Coronary artery (tissue), 2 donors: ENCODE measurements at places on chromosomes 11 and 22.
A peak's percentile ranks its signal among the peaks of the same experiment; 100 is the strongest.

GRCh38 chr11:119589001-119589400 is 140.0 kb downstream of the NECTIN1 start:
- DNase-seq = no peak

DNA sequence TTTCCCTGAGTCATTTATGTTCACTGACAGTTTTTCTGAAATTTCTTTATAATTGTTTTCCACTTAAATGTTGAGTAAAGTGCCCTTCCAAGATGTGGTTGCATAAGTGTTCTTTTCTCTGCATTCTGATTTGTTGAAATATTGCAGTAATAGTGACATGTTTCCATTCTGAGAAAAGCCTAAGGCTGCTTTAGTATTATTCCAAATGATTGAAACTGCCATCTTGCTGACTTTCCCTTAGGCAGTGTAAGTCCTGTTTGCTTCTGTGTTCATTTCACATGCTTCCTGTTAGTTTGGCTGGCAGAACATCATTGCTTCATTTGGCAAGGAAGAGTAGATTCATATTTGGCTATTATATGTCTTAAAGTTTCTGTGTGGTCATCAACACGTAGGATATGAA is 146.5 kb downstream of the ELP4 start:
- no peak for DNase-seq

- DNase-seq = no peak
Observed at GRCh38 chr22:44341431-44342346, 28.9 kb upstream of the SHISAL1 start.

- DNase-seq = no peak
Observed at GRCh38 chr11:65363770-65364169, 9.2 kb downstream of the TIGD3 start.

GRCh38 chr22:49166211-49166610 is 661.5 kb downstream of the BRD1 start:
- no peak for DNase-seq

- DNase-seq = no peak
Observed at GRCh38 chr11:17490232-17490631, 13.6 kb upstream of the ABCC8 start.

GRCh38 chr11:35049859-35050531 is 89.0 kb upstream of the CD44 start:
- DNase-seq = no peak

GRCh38 chr11:120057595-120058581 is 80.0 kb downstream of the TRIM29 start:
- DNase-seq = peak; percentile 60

DNA sequence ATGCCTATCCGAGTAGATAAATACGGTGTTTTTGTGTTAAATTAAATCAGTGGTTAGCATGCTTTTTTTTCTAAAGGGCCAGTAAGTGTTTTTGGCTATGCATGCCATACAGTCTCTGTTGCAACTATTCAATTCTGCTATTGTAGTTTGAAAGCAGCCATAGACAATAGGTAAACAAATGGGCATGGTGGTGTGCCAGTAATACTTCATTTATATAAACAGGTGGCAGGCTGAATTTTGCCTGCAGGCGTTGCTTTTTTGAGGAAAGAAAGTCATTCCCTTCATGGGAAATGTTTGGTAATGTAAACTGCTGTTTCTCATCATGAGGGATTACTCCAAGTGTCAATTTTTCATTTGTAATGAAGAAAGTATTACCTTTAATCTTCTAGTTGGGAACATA is 106.5 kb downstream of the TMEM135 start:
- DNase-seq = no peak

GRCh38 chr11:78203184-78203583 is 14.5 kb downstream of the USP35 start:
- no peak for DNase-seq

DNA sequence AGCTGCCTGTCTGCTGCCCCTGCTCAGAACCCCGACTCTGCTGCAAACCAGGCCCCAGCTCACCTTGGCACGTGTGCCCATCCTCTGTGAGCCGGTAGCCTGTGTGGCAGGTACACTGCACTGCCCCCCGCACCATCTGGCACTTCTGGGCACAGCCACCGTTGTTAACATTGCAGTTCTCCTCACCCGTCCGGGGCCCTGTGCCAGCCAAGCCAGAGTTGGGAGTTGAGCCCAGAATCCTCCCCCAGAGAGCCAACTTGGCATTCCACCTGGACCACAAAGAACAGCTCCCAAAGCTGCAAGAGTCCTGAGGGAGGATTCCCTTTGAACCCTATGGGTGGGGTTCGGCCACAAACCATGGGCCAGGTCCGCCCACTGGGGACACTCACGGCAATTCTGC is 22.5 kb downstream of the LRP4 start:
- no peak for DNase-seq

GRCh38 chr11:44333271-44334218 is 23.6 kb upstream of the ALX4 start:
- no peak for DNase-seq

GRCh38 chr22:46604306-46604690 is 15.9 kb upstream of the GRAMD4 start:
- no peak for DNase-seq

- no peak for DNase-seq
Observed at GRCh38 chr11:134074346-134074745, 5.5 kb downstream of the JAM3 start.

DNA sequence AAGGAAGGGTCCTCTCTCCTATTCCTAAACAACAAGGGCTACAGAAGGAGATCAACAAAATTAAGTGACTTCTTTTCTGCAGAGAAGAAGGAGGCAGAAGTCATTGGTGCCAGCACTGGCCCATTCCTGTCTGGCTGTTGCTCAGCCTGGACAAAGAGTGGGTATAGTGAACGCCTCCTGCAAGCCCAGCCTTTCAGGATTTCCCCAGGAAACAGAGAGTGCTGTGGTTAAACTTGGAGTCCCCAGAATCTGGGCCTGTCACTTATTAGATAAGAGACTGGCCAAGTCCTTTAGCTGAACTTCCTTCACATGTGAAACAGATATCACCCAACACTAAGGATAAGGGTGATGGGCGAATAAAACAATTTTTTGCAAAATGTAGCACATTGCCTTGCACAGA is 10.9 kb downstream of the TST start:
- DNase-seq = no peak

- DNase-seq = no peak
Observed at GRCh38 chr11:102168481-102168880, 58.2 kb downstream of the YAP1 start.

- no peak for DNase-seq
Observed at GRCh38 chr22:24969560-24970301, 17.2 kb downstream of the KIAA1671 start.

DNA sequence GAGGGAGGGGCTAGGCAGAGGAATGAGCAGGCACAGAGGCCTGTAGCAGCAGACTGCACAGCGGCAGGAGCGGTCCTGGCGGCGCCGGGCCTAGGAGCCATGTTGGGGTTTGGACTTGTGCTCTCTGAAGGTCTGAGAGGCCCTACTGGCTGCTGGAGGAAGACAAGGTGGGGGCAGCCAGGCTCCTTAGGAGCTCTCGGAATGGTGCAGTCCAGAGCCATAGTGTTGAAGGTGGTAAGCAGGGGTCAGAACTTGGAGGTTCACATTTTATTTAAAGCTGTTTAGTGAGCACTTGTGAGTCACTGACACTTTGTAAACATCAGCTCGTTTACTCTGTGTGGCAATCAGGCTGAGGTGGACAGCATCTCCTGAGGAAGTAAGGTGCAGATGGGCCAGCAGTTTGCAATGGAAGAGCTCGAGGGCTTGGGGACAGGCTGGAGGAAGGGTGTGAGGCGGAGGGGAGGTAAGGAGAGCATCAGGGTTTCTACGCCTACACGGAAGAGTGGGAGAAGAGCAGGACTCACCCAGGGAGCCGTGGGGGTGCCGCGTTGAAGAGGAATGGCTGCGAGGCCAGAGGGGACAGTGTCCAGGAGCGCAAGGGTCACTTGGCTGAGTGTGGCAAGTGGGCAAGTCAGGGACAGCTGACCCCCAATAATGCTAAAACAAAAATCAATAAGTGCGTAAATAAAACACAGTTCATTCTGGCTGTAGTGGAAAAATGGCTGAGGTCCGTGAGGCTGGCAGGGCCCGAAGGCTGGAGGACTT is 10.0 kb upstream of the TMEM191C start:
- DNase-seq = no peak

GRCh38 chr22:34841331-34841771 is 224.6 kb upstream of the ISX start:
- DNase-seq = no peak
